ENCODE measurements at places on chromosomes 2 and 18.

DNA sequence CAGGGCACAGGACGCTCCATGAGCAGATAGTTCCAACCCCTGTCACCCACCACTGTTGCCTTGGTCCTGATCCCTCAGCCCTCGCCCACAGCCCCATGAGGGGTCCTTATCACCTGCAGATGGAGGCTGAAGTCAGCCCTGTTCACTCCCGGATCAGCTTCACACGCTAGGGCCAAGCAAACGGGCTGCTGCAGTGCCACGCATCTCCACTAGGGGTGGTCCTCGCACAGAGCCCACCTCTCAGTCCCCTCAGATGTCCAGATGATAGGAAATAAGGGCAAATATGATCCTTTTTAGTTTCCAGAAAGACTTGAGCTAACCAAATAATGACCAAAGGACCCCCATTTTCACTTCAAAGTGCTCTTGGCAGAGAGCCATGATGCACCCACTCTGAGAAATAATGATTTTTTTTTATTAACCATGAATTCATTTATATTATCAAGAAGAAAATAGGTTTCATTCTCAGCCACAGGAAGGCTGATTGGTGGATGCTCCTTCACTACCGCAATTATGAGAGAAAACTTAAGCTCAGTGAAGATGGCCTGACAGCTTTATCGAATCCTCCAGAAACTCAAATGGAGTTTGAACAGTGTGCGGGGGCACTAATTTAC, 71.9 kb upstream of the KLHL29 start:
- ATAC-seq = no peak

DNA sequence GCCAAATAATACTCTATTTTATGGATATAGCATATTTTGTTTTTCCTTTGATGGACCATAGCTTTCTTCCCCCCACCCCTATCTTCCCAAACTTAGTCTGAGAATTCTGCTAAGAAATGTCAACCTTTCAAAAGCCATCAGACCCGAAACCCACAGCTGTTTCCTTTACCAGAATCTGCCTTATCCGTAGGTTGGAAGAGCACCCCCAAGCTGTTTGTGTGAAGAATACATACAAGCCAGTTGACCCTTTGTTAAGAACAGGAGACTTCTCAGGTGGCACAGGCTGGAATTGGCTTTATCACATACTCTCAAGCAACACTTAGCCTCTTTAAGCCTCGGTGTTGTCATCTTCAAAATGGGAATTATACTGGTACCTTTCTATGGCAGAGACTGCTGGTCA, 135.1 kb downstream of the ACTR3 start:
- ATAC-seq = no peak

GRCh38 chr2:175840256-175840655, 161.8 kb downstream of the LNPK start:
- ATAC-seq = no peak

DNA sequence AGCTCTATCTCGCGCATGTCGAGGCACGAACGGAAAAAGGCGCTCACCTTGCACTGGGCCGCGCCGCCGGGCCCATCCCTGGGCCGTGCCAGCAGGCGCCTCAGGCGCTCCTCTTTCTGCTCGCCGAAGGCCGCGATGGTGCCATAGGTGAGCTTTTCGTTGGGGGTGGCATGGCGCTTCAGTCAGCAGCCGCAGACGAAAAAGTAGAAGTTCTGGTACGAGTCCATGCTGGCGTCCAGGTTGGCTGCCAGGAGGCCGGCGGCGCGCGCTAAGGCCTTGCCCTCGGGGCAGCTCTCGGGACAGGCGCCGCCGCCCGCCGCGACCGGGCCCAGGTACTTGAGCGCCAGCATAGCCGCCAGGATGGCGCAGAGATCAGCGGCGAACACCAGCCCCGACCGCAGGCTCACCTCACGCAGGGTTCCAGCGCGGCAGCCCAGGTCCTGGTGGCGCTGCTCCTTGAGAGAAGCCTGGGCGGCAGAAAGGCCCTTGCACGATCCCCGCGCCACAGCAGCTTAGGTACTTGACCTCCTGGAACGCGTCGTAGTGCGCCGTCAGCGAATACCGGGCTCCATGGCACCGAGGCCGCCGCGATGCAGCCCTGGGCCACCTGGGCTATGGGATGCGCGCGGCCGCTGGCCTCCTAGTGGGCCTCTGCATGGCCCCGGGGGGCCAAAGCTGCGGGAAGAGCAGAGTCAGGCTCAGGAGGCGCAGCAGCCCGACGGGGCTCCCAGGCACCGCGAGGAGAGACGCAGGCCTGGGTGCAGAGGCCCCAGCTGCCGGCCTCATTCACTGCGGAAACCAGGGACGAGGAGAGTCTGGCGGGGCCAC, 12.8 kb downstream of the ALPG start:
- peak; percentile 7 for ATAC-seq

DNA sequence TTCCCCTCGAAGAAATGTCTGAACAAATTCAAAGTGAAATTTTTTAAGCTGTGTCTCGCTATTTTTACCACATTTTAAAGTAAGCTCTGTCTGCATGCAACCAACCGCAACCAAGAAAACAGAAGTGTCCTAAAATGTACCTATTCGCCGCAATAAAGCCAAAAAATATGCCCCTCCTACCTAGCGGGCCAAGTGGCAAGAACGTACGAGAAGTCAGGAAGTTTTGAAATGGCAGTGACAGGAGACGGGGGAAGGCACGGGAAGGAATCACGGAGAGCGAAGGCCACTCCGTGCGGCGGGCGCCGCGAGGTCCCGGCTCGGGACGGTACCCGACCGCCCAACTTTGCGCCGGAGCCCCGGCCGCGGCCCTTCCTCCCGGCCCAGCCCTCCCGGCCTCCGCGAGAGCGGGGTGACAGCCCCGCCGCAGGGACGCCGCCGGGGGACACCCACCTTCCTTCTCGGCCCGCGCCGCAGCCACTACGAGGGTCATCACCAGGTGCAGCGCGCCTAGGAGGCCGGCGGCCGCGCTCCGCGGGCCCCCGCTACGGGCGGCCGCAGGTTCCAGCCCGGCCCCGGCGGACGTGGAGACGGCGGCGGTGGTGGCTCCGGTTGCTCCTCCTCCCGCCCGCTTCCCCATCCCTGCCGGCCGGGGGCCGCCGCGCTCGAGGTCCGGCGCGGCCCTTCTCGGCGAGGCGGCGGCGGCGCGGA, 568 bp downstream of the TMEM131 start:
- peak; percentile 40 for ATAC-seq

- ATAC-seq = no peak
Observed at GRCh38 chr2:49000695-49001094, 153.6 kb downstream of the FSHR start.
